ENCODE measurements at places on chromosomes 7 and 10. TPM values are rescaled to one million over a fixed set of nuclear protein-coding genes. Genes with fewer than 3 reads are reported as not detected.

HOXA7 gene
- 6.7 TPM for total RNA-seq

NRG3 gene
- 1.5 TPM for total RNA-seq

TMEM26 gene
- total RNA-seq, result 0.81 TPM

TAS2R5 gene
- total RNA-seq, result 1.5 TPM

PIK3CG gene
- 7.0 TPM for total RNA-seq

POM121L12 gene
- not detected for total RNA-seq

MACC1 gene
- 0.46 TPM for total RNA-seq

TLX1 gene
- total RNA-seq, result not detected

BTBD16 gene
- 0.14 TPM for total RNA-seq

NME8 gene
- 0.19 TPM for total RNA-seq

TRIM74 gene
- not detected for total RNA-seq

TEX36 gene
- not detected for total RNA-seq

SLC26A3 gene
- total RNA-seq, result not detected

ENTPD1 gene
- 92.9 TPM for total RNA-seq

TCAF2 gene
- total RNA-seq, result 1.4 TPM

MYL7 gene
- not detected for total RNA-seq

TEX47 gene
- not detected for total RNA-seq

MAGI2 gene
- 17.9 TPM for total RNA-seq

AKR1C3 gene
- total RNA-seq, result 29.6 TPM

SLC29A3 gene
- total RNA-seq, result 3.5 TPM

LMOD2 gene
- not detected for total RNA-seq

Data from posterior vena cava (tissue), 2 donors.